ENCODE measurements at places on chromosomes 11 and 22. TPM values are rescaled to one million over a fixed set of nuclear protein-coding genes. Genes with fewer than 3 reads are reported as not detected.

- no peak for DNase-seq
Measured at GRCh38 chr22:21857481-21857914, 9.9 kb downstream of the MAPK1 start.

GRCh38 chr11:13440100-13440855 is 22.7 kb downstream of the BTBD10 start:
- DNase-seq: peak; percentile 48

The KRTAP5-10 gene
- total RNA-seq: not detected

GRCh38 chr11:120562806-120563425 is 51.4 kb downstream of the GRIK4 start:
- DNase-seq: no peak

DNA sequence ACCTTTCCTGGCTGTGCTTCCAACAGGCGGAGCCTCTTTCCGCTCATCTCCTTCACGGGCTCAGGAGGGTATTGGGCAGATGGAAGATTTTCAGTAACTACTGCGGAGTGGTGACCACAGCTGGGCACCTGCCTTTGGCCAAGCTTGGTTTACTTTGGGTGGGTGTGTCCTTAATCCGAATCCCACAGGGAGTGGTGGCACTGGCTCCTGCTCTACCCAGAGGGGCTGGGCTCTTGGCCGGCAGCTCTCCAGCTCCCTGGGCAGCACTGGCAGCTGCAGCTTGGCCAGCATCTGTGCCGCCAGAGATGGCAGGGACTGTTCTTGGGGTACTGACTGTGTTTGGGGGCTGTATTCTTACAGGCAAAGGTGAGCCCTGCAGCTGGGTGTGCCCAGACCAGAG is 29.8 kb downstream of the BID start:
- DNase-seq: no peak

The DAGLA gene
- total RNA-seq: 5.1 TPM

- no peak for DNase-seq
Measured at GRCh38 chr11:86917589-86917988, 37.6 kb downstream of the FZD4 start.

The TRIM48 gene
- total RNA-seq: not detected

Data from glomerular endothelial cell (primary cell).